ENCODE measurements at places on chromosomes 7 and 10. TPM values are rescaled to one million over a fixed set of nuclear protein-coding genes. Genes with fewer than 3 reads are reported as not detected.
A peak's percentile ranks its signal among the peaks of the same experiment; 100 is the strongest.

Gene PPP1R17
- not detected for total RNA-seq

Gene ZNF398
- total RNA-seq: 12.3 TPM

- DNase-seq: no peak
- H3K36me3 ChIP-seq: no peaks in the 10 kb centered on the region
- H3K27ac ChIP-seq: peak overlapping the region; percentile 78
- H3K4me3 ChIP-seq: peak overlapping the region; percentile 61
- H3K27me3 ChIP-seq: no peaks in the 10 kb centered on the region
- H3K4me1 ChIP-seq: peaks cover 9% of the 10 kb centered on the region
Measured at GRCh38 chr10:103452506-103453230, 498 bp upstream of the CALHM2 start.

DNA sequence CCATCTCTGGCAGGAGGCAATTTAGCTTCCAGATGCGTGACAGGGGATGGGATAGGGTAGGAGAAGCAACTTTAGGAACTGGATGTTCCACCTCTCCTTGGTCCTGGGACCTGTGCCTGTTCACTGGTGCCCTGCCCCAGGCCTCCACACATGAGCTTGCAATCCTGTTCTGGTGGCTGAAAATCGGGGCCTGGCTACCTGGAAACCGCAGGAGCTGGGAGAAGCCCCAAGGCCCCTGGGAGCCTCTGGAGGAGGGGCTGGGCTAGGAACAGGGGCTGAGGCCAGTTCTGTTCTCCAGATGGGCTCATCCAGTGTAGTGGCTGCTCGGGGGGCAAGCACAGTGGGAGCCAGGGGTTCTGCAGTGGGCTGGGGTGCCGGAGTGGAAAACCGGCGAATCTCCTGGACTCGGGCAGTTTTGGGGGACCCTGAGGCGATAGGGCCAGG is 5.3 kb upstream of the MYOZ1 start:
- peaks cover 4% of the 10 kb centered on the region for H3K4me1 ChIP-seq
- H3K4me3 ChIP-seq: no peak overlapping the region
- no peaks in the 10 kb centered on the region for H3K27me3 ChIP-seq
- DNase-seq: no peak
- no peak overlapping the region for H3K27ac ChIP-seq

DNA sequence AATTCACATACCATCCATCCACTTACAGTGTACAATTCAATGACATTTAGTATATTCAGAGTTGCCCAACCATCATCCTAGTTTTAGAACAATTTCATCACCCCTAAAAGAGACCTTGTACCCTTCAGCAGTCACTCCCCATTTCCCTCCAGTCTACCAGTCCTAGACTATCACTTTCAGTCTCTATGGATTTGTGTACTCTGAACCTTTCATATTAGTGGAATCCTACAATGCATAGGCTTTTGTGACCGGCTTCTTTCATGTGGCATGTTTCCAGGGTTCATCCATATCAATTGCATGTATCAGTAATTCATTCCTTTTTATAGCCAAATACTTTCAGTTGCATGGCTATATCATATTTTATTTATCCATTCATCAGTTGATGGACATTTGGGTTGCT is 53.5 kb upstream of the SEMA3E start:
- H3K27me3 ChIP-seq: no peaks in the 10 kb centered on the region
- H3K4me3 ChIP-seq: no peak overlapping the region

DNA sequence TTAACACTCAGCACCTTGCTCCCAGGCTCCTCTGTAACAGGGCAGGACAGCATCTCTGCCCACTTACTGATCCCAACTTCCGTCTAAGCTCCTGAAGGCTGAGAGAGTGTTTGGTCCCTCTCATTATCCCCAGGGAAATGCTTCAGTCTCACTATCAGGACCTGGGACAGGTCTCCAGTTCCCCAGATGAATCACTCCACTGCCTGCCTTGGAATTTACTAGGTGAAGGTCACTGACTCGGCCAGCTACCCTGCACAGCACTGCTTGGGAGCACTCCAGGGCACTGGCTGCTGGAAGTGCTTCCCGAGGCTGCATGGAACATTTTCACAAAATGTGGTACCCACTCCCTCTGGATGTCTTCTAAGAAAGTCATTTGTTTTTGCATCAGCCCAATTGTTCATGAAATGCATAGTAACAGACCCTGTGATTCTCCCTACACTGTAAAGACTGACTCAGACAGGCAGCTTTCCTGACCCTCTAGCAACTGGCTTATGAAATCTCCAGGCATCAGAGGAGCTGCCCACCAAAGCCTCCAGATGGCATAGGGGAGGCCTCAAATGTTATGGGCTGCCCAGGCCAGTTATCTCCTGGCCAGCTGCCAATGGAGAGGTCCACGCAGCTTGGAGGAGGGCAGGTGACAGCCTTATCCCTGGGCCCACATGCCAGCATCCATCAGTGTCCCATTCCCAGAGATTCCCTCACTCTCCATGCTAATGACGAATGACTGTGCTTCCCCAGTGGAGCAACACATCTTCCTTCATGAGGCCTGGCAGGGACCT is 89.1 kb downstream of the GFRA1 start:
- DNase-seq: no peak
- no peak overlapping the region for H3K27ac ChIP-seq
- H3K4me3 ChIP-seq: no peak overlapping the region
- no peaks in the 10 kb centered on the region for H3K4me1 ChIP-seq
- no peaks in the 10 kb centered on the region for H3K27me3 ChIP-seq

Data from colonic mucosa (tissue), 4 donors.